Kidney tubule cell (primary cell): ENCODE measurements at places on chromosomes 7 and 10.

- no peak for DNase-seq
These were observed 4.2 kb downstream of the TAS2R60 start for GRCh38 chr7:143447466-143447865.

DNA sequence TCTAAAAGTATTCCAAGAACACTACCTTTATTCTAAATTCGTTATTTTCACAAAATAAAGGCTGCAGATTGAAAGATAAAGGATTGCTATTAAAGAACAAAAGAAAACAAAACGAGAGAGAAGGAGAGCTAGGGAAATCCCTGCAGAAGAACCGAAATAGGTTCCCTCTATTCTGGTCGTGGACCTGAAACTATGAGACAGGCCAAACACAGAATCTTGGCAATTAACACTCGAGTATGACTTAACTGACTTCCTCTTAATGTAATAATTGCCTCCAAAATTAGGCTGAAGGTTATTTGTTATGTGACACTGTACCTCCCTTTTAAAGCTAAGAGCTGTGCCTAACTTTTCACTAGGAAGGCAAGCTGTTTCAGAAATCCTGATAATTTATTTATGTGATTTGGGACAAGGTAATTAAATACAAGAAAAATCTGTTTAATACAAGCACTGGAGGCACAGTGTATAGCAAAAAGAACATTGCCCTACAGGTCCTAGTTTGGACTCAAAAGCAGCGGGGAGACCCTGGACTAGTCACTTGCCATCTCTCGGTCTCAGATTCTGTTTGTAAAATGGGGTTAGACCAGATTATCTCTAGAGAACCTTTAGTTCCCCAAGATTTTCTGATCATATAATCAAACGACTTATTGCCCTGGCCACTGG, 11.6 kb downstream of the NAMPT start:
- no peak for DNase-seq

DNA sequence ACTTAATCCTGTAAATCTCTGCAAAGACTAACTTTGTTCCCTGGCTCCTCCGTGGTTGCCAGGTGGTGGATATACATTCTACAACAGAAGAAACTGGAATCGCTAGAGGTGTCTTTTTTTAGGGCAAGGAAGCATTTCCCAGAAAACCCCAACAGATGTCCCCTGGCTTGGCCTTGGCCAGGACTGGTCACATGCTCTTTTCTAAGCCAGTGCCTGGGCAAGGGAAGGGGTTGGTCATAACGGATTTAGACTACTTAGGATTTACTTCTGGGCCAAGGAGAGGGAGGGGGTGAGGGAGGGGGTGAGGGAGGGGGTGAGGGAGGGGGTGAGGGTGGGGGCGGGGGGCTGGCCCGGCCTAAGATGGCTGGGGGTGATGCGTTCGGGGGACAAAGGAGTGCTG, 105.7 kb downstream of the SNX10 start:
- DNase-seq, result peak; percentile 22

DNA sequence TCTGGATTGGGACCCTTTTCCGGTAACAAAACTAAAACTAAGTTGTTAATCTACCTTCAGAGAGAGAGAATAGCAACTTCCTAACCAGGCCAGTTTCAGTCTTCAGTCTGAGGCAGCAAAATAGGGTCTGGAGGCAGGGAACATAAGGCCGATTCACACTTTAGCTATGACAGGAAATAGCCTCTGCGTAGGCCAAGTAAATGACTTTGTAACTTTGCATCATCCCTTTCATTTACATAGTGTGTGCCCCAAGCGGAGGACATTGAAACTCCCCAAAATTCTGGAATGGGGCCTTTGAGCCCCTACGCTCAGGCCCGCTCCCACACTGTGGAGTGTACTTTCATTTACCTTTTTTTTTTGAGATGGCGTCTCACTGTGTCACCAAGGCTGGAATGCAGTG, 1.7 kb upstream of the UPP1 start:
- DNase-seq, result peak; percentile 71

DNA sequence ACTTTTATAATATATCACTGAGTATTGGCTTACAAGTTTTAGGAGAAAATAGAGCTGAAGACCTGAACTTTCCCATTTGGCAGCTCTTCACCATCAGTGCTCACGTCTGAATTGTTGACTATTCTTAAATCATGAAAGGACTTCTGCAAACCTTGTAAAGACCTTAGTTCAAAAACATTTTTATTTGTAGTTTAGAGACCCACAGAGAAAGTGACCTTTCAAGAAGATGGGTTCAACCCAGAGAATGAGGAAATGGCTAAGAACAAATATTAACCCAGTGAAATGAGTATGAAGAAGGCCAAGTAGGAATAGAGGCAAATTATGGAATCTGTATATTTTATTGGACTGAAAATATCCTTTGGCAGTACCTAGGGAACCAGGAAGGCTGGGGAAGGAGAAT, 1151.1 kb downstream of the GATA3 start:
- DNase-seq, result no peak

- no peak for DNase-seq
These were observed 40.6 kb downstream of the BTBD16 start for GRCh38 chr10:122311716-122312115.

DNA sequence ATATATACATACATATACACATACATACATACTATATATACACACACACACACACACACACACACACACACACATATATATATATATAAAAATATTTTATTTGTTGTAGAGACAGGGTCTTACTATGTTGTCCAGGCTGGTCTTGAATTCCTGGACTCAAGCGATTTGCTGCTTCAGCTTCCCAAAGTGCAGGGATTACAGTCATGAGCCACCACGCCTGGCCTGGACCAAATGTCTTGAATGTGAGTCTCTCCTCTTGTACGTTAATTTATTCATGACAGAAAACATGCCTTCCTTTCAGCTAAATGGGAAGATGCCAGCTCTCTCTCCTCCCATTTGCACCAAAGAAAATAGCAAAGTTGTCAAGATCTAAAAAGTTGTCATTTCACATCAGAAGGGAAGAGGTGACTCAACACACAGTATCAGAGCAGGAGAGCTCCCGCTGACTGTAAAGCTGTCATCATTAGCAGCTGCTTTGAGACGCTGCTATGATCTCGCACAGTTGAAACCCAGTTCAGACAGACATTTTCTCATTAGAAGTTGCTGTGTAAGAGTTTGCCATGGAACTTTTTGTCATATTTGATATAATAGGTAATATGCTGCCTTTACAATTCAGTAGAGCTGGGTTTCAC, 224.3 kb downstream of the SFMBT2 start:
- DNase-seq, result no peak

DNA sequence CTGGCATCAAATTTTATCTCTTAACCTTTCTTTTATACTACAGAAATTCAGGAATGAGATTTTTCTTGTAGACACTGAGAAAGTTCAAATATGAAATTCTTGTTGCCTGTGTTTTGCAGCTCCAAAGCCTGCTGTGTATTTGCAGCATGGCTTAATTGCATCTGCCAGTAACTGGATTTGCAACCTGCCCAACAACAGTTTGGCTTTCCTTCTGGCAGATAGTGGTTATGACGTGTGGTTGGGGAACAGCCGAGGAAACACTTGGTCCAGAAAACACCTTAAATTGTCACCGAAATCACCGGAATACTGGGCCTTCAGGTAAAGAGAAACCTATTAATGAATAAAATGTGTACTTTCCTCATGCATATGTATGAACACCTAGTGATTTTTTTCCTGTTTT, 24.8 kb downstream of the LIPK start:
- DNase-seq, result no peak

DNA sequence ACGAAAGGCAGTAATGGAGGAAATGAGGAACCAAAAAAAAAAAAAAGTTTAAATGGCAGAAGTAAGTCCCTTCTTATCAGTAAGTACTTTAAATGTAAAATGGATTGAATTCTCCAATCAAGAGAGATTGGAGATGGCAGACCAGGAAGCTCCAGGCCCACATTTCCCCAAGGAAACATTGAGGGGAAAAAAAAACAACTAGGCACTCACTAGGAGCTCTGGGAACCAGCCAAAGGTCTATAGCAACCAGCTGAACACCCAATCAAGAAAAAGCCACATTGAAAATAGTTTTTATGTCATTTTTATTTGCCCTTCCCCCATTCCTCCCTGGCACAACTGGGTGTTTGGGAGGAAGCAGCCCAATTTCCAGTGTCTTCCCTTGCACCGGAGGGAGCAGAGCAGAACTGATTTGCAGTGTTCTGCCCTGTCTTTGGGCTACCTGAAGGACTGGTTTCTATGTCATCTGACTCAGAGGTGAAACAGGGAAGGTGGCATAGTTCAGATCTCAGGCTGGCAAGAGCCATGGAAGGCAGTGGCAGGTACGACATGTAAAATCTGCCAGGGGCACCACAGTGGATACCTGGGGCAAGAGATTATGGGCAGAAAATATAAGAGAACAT, 121.9 kb downstream of the SMURF1 start:
- peak; percentile 6 for DNase-seq

DNA sequence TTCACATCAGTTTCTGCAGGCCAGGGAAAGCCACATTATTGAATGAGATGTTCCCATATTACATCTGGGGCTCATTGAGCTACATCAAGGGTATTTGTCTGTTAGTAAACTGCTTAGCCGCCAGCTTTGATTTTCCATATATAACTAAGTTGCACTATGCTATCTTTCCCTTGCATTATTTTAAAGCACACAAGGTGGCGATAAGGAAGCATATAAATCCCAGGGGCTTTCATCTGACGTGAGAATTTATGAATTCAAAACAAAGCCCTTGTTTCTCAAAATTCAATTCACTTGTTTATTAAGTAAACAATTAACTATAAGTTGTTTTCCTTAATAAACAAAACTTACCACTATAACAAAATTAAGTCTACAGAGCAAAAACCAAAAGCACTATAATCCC, 334.1 kb upstream of the TPK1 start:
- no peak for DNase-seq

DNA sequence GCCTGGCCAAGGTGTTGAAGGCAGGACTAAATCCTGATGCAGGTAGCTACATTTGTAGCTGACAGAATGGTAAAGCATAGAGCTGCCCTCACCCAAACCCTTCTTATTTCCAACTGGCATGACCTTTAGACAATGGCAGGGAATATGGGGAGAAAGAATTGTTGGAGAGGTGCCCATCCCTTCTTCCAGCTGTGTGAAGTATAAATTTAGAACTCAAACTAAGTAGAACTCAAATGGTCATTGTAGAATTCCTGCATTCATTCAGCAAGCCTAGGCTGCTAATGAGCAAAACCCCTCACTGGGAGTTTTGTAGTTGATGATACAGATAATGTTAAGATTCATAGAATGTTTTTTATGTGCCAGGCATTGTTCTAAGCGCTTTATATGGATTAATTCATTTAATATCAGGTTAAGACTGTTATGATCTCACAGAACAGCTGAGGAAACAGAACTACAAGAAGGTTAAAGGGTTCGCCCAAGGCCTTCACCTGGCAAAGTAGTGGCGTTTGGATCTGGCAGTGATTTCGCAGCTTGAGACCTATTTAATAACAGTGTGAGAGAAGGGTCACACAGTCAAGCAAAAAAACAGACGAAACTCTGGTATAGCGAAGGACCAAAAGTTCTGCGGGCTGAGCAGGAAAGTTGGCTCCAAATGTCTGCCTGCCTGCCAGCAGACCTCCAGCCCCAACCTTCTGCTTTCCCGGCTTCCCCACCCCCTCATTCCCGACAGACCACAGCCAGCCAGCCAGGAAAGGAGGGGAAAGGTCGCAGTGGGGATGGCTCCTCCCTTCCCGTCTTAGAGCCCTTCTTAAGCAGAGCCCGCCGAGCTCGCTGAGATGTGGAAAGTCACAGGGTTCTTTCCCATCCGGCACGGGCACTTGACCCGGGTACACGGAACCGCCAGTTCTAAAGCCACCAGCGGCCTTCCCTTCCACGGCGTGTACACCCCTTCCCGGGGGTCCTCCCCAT, 1.6 kb upstream of the HILPDA start:
- peak; percentile 55 for DNase-seq

DNA sequence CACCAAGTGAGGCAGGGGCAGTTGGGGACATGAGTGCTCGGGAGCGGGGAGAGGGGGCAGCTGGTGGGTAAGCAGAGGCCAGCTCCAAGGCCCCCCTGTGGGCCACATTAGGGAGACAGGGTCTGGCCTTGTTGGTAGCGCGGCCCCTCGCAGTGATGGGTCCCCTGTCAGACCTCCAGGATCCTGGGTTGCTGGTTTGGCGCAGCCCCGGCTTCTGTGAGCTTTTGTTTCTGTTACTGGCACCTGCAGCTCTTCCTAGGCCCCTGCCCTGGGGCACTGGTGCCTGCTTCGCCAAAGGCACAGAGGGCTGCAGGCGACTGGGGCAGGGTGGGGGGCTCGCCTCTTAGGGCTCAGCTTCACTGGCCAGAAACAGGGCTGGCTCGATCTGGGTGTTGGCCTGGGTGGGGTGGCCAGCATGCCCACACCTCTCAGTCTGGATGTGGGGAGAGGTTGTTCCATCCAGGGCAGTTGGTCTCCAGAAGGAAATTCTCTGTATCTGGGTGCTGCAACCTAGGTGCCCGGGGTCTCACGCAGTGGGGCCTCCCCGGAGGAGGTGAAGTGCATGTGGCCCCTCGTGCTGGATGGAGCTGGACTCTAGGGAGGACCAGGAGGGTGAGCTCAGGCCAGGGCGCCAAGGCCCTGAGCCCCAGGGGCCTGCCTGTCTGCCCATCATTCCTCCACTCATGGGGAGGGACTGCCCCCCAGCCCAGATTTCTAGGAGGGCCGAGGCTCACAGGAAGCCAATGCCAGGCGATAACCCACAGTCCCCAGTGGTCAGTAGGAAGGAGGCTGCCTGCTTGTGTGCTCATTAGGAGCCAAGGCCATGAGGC, 138.6 kb downstream of the LHPP start:
- no peak for DNase-seq

- DNase-seq, result no peak
These were observed 179.9 kb downstream of the AUTS2 start for GRCh38 chr7:69778138-69778537.

GRCh38 chr7:151461096-151461941, 21.4 kb upstream of the CRYGN start:
- peak; percentile 45 for DNase-seq

DNA sequence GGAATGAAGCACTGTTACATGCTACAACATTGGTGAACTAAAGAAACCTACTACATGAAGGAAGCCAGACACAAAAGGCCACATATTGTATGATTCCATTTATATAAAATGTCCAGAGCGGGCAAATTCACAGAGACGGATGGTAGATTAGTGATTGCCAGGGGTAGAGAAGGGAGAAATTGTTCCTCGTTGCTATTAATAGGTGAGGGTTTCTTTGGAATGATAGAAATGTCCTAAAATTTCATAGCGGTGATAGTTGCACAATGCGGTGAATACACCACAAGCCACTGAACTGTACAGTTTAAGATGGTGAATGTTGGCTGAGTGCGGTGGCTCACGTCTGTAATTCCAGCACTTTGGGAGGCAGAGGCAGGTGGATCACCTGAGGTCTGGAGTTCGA, 29.0 kb downstream of the DENND2A start:
- DNase-seq, result no peak

DNA sequence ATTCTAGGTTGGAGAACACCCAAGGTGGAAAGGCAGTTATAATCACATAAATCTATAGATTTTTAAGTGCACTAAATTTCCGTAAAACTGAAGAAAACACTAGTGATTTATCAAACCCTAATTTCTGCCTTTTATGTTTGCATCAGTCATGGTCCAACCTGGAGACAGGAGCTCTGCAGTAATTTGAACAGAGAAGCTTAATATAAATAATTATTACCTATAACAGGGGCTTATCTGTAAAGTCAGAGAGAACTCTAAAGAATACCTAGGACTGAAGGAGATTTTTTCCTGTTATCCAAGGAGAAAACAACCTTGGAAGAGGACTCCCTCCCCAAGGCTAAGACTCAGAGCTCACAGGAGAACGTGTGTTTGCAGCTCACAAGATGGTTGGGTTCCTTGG, 95.1 kb downstream of the MPP7 start:
- no peak for DNase-seq
